COR-L47 (cell line): ENCODE measurements at places on chromosomes 6 and 20.

GRCh38 chr6:127459231-127459641 is at the start of gene KIAA0408:
KIAA0408 (minus strand) TSS chr6:127459389; CDS start chr6:127453981, 5,408 bp downstream.
- no peak for DNase-seq

- DNase-seq = no peak
Measured at GRCh38 chr6:80209430-80209829, 103.0 kb downstream of the BCKDHB start.

DNA sequence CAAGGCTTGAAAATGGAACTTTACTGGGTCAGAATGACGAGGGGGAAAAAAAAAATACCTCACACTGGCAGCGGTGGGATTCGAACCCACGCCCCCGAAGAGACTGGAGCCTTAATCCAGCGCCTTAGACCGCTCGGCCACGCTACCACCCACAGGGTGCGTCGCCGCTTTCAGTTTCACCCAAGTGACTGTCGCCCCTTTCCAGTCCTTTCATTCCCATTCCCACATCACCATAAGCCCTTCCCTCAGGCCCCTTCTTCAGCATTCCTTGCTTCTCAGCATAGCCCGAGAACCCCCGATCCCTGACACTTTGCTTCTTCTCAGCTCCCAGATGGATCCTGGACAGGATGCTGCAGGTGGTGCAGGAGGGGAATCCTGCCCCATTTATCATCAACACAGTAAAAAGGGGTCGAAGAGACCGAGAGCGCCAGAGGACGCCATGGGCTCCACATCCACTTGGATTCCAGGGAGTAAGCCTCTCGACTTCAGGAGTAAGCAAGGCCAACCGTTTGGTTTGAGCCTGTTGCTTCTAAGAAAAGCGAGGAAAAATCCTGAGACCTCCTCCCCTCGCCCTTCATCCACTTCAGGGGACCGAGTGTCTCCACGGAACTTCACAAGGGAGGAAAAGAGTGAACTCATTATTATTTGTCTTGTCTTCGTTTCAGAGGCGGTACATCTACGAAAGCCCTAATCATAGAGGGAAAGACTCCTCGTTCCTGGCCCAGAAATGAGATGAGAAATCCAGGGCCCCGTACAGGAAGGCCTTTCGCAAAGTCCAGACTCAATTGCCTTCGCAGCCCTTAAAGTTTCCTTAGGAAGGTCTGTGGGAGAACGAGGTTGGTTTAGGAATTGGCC is 20.0 kb upstream of the TRIM27 start:
- peak; percentile 63 for DNase-seq

DNA sequence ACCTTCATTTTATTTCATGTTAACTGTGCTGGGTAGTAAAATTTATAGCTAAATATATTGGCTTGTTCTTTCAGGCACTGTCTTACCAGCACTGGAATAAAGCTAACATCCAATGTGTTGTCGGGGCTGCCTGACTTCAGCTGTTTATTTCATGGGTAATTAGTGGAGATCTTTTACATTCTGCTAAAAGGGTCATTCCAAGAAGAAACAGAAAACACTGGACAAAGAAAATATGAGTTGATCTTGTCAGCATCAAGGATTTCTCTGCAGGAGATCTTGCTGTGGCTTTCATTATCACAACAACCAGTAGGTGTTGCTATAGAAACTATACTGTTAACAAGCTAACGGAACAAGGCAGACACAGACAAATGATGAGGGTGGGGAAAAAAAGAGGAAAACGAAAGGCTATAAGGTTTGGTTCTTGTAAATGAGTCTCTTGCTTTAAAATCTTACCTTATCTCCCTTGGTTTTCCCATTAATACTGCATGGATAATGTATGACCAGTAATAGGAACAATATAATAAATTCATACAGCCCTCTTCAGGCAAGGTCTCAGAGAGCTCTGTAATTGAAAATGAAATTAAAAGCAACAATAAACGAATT is 206.8 kb downstream of the SIM1 start:
- peak; percentile 56 for DNase-seq

GRCh38 chr6:67219346-67219745 is 1415.7 kb upstream of the ADGRB3 start:
- no peak for DNase-seq

- DNase-seq = no peak
Measured at GRCh38 chr20:22546344-22546743, 38.0 kb downstream of the FOXA2 start.

- no peak for DNase-seq
Measured at GRCh38 chr20:39234520-39235095, 272.5 kb downstream of the DHX35 start.

DNA sequence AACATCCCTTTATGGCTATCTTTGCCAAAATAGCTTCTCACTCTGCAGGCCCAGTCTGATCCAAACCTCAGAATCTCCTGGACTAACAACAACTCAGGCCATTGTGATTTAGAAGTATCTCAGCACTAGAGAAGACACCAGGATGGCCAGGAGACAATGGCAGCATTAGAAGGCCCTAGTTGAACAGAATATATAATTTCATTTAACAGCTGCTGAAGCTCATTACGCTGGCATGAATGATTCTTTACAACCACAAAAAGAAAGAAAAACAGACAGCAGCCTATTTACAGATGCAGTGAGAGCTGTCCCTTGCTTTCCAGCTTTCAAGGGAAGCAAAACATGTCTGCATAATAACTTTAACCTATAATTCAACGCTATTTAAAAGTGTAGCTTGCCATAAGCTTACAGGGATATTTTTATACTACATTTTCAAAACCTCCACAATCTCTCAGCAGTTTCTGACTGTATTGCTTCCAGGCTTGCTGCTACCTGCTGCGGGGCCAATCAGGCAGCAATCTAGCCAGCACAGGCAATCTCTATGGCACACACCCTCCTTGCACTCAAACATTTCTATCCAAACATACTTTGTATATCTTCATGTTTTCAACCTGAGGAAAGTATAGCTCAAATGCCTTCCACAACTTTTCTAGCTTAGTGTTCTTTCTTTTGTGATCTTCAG is 107.3 kb downstream of the OGFRL1 start:
- no peak for DNase-seq

DNA sequence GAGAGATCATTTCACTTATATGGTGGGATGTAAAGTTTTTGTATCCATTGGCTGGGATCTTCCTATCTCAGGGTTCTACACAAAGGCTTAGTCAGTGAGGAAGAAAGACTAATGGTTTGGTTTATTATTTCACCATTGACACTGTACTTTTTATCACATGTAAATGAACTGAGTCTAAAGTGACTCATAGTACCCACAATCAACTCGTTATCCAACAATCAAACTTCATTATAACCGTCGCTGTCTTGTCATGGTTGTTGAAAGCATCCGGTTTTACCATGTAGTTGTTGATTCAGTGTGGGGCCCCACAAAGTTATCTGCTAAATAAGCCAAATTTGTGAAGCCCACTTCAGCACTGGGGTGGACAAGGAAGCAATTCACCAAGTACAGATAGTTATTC is 55.8 kb upstream of the MTRF1L start:
- DNase-seq = no peak
